ENCODE measurements at places on chromosomes 13 and 19.

DNA sequence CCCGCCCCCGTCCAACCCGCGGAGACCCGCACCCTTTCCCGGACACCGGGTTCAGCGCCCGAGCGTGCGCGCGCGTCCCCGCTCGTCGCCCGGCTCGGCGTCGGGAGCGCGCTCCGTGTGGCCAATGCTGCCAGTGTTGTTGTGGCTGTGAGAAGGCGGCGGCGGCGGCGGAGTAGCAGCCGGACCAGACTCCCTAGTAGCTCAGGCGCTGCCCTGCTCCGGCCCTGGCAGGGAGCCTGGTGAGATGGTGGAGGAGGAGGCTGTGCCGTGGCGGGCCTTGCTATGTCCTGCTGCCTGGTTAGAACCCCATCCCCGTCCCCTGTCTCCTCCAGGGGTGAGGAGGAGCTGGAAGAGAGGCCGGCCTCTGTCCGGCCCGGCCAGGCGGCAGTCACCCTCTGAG is 553.2 kb downstream of the TUBA3C start:
- no peak for DNase-seq

DNA sequence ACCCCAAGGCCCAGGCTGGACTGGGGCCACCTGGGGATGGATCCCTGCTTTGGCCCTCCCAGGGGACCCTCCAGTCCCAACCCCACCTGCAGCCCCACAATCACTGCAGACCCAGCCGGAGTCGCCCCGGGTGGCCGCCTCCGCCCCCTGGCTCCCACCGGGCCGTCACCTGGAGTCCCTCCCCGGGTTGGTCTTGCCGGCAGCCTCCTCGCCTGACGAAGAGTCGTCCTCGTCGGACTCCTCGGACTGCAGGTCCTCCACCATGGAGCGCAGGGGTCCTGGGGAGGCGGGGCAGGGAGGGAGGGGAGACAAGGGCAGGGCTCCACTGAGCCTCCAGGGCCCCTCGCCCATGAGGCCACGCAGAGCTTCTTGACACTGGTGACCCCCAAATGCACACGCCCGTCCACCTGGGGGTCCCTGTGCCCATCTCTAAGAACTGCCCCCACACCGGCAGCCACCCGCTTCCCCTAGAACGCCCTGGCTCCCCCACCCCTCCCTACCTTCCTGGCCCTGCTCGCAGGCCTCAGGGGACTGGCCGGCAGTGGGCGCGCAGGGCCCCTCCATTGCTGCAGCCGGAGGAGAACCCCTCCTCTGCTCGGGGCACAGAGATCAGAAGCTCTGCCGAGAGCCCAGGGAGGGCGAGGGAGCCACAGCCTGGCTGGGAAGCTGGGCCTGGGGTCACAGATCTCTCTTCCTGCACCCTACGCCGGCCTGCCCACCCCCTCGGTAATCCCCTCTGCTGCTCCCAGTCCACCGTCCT is 63.4 kb downstream of the MLLT1 start:
- peak; percentile 60 for DNase-seq

- no peak for DNase-seq
These were observed 12.6 kb downstream of the ZSCAN5A start for GRCh38 chr19:56301886-56302620.

GRCh38 chr13:111968336-111969010 is 98.5 kb upstream of the SOX1 start:
- peak; percentile 41 for DNase-seq

DNA sequence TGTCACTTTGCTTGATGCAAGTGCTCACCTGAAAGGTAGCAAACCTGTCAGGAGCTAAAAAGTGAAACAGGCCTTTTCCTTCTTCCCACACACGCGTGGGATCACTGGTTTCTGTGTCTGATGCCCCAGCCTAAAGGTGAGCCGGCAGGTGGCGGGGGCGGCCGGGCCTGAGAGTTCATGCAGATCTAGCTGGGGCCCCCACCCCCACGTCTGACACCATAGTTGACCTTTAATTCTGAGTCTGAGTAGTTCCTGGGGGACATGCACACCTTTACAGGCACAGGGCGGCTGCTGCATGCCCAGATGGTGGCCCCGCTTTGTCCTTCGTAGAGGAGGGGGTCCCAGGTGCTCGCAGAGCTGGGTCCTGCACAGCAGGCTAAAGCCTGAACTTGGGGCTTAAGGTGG is 345.3 kb downstream of the TEX29 start:
- no peak for DNase-seq

DNA sequence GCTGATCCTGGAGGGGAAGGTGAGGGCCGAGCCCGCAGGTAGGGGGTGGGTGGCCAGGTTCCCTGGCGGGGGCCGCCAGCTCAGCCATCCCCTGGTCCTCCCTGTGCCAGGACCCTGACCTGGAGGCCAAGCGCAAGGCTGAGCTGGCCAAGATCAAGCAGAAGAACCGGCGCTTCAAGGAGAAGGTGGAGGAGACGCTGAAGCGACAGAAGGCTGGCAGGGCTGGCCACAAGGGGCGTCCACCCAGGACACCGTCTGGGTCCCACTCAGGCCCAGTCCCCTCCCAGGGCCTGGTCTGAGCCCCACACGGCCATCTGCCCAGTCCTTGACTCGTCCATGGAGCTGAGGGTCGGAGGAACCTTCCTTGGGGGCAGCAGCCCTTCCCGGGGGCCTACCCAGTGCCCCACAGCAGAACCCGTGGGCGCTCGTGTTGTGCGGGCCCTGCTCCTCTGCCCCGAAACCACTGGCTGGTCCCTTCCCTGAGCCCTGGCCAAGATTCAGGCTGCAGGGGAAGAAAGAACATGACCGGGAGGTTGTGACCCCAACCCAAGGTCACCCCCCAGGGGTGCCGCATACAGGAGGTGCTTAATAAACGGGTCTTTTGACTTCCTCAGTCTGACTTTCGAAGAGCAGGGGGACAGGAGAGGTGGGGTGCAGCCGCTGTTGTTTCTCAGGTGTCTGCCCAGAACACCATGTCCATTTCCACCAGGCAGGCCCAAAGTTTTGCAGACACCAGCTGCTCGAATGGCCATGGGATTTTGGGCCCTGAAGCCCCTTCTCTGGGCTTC is 8.7 kb downstream of the DDX49 start:
- no peak for DNase-seq

- DNase-seq = no peak
These were observed 9.1 kb downstream of the SERP2 start for GRCh38 chr13:44382635-44383145.

GRCh38 chr19:4849019-4849418 is 17.5 kb upstream of the TICAM1 start:
- DNase-seq = no peak

DNA sequence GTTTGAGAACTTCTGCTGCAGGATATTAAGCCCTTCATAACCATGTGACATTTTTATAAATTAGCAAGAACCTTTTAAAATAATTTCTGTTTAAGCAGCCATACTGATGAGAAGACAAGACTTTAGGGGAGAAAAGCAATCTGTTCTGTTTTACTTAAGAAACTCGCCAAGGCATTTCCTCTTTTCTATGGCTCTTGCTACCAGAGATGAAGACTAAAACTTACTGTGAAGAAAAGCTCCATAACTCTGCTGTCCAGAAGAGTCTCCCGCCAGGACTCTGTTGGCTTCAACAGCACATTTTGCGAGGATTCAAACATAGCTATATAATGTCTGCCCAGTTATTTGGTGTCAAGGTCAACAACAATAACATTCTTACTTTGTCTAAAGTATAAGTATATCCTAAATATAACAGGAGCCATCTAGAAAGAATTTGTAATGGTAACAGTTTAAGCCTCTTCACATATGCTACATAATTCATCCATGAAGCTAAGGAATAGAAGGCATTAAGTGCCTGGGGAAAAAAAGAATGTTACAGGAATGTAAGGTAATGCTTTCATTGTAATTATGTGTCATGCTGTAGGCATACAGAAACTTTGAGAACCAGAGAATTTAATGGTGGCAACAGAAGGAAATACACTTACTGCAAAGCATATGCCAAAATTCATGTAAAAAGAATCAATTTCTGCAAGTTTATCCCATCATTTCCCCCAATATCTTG is 53.2 kb upstream of the EEF1AKMT1 start:
- no peak for DNase-seq

GRCh38 chr13:53054569-53054968 is 26.0 kb downstream of the OLFM4 start:
- no peak for DNase-seq

DNA sequence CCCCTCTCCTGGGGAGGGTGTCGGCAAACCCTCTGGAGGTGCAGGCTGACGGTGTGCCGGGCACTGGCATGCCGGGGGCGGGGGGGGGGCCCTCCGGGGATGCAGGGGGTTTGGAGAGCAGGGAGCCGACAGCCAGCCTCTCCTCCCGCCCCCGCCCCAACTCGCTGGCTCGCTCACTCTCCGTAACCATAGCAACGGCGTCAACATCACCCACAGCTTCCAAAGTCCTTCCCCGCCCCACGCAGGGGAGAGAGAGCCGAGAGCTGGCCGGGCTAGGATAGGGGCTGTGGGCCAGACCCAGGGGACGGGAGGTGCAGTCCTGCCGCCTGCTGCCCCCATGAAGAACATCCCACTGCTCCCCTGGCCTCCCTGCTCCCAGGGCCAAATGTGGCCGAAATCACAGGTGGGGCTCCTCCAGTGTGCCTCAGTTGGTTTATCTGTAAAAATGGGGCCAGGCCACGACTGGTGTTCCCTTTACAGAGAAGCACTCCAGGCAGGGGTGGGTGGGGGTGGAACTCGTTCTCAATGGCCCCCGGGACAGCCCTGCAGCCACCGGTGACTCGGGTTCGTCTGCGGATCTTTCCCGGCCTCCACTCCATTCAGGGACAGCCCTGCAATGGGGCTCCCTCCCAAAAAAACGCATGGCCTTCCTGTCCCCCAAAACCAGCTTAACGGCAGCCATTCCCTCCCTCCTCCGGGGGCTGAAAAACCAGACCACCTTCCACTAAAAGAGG is 3.2 kb downstream of the KLF16 start:
- peak; percentile 86 for DNase-seq

- no peak for DNase-seq
These were observed 17.8 kb downstream of the KATNAL1 start for GRCh38 chr13:30289533-30289932.

GRCh38 chr19:45354241-45354842 is 13.8 kb downstream of the KLC3 start:
- no peak for DNase-seq

GRCh38 chr13:105960326-105960725 is 575.1 kb downstream of the EFNB2 start:
- DNase-seq = no peak

DNA sequence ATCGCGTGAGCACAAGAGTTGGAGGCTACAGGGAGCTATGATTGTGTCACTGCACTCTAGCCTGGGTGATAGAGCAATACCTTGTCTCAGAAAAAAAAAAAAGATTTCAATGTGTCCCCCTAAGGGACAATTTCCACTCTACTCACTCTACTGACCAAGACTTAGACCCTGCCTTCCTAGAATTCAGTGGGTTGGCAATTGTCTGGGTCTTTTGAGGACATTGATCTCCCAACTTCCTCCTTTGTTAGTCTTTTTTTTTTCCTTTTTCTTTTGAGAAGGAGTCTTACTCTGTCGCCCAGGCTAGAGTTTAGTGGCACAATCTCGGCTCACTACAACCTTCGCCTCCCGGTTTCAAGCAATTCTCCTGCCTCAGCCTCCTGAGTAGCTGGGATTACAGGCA is 2.2 kb downstream of the SPTBN4 start:
- DNase-seq = no peak

DNA sequence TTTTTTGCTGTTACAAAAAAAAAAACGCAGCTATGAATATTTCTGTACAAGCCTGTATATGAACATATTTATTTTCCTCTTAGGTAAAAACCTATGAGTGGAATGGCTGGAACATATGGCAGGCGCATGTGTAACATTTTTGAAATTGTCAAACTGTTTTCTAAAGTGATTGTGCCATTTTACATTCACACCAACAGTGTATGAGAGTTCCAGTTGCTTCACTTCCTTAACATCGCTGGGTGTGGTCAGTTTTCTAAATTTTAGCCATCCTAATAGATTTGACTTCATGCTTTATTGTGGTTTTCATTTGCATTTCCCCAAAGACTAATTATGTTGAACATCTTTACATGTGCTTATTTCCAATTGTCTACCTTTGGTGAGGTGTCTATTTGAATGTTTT is 306.8 kb downstream of the KCNRG start:
- DNase-seq = no peak

DNA sequence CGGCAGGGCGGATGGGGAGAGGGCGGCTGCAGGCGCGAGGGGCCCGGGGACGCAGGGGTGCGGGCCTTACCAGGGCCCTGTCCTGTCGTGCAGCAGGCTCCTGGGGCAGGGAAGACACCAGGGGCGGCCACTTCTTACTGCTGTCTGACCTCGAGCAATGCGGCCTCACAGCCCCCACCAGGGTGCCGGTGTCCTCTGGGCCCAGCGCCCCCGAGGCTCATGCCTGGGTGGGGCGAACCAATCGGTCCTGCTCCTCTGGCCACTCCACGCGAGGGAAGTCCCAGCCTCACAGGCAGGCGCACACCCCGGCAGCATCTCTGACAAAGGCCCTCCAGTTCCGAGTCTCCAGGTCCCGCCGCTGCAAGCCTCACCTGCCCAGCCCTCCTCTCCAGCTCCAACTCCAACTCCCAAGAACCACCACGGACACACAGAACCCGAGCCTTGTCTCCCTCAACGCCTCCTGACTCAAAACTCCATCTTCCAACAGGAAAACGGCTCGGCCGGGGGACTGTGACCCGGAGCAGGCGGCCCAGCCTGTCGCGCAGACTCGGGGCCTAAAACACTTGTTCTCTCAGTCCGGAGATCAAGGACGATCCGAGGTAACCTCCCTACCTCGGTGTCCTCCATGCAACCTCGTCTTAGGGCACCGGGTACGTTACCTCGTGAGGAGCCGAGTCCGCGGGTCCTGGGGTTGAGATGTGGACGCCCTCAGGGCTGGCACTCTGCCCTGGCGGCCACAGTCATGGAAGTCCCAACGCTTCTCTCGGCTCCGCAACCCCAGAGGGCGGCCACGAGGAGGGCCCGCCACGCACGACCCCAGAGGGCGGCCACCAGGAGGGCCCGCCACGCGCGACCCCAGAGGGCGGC is 6.5 kb downstream of the FGF22 start:
- DNase-seq = no peak

- DNase-seq = no peak
These were observed 7.0 kb downstream of the PGLYRP1 start for GRCh38 chr19:46015687-46016425.

Measured in sigmoid colon (tissue), 7 donors.